ENCODE measurements at places on chromosomes 2 and 18. TPM values are rescaled to one million over a fixed set of nuclear protein-coding genes. Genes with fewer than 3 reads are reported as not detected.

DNA sequence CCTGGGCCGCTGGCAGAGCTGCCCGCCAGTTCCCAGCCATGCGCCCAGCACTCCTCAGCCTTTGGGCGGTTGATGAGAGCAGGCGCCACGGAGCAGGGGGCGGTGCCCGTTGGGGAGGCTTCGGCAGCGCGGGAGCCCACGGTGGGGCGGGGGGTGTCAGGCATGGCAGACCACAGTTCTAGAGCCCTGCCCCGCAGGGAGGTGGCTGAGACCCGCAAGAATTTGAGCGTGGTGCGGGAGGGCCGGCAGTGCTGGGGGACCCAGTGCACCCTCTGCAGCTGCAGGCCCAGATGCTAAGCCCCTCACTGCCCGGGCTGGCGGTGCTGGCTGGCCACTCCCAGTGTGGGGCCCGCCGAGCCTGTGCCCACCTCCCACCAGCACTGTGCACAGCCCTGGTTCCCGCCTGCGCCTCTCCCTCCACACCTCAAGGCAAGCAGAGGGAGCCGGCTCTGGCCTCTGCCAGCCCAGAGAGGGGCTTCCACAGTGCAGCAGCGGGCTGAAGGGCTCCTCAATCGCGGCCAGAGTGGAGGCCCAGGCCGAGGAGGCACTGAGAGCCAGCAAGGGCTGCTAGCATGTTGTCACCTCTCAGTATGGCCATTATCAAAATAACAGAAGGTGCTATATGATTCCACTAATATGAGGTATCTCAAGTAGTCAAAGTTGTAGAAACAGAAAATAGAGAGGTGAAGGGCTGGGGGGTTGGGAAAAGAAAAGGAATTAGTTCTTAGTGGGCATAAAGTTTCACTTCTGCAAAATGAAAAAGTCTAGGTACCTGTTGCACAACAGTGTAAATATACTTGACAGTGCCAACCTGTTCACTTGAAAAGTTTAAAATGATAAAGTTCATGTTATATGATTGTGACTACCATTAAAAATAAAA, 72.3 kb downstream of the SH3YL1 start:
- no peak for DNase-seq

- DNase-seq: peak; percentile 85
Observed at GRCh38 chr2:20595439-20596192, 55.3 kb downstream of the HS1BP3 start.

- DNase-seq: no peak
Observed at GRCh38 chr2:65790676-65790935, 358.2 kb upstream of the SPRED2 start.

- DNase-seq: no peak
Observed at GRCh38 chr2:55567298-55567697, 47.8 kb downstream of the CFAP36 start.

- DNase-seq: no peak
Observed at GRCh38 chr2:172985139-172985892, 90.3 kb upstream of the MAP3K20 start.

The SERPINB4 gene
- not detected for polyA plus RNA-seq

DNA sequence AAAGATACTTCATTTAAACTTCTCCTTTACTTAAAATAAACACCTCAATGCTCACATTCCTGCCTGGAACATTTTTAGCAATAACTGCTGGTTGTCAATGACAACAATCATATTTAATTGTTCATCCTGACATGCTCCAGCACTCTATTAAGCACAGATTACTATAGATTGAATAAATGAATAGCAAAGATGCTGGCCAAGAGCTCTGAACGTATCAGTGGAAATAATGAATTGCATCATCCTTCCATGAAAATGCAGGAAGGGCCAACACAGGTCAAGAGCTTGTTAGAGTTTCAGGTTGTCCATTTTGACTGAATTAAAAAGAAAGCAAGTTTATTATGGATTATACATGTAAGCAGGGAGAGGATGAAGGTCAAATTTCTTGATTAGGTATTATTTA, 994.0 kb downstream of the TSN start:
- DNase-seq: no peak

DNA sequence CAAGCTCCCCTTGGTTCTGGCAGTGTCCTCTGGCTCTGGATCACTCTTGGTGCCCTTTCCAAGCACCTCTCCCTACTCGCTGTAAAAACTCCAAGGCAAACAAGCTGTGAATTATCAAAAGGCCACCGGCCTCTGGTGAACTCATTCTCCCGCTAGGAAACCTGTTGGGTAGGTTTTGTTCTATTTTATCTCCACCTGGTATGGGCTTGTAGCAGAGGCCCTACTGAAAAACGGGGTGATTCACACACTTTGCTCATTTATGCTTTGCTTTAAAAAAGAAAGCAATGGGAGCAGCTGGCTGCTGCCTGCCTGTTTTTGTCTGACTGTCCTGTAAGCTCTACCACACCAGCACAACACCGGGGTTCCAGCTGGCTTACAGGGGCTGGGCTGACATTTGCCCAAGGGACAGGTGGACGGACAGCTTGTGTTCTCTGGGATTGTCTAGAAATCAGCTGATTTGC, 56.8 kb downstream of the SH3BP4 start:
- DNase-seq: no peak

The DYNAP gene
- 0.22 TPM for polyA plus RNA-seq

DNA sequence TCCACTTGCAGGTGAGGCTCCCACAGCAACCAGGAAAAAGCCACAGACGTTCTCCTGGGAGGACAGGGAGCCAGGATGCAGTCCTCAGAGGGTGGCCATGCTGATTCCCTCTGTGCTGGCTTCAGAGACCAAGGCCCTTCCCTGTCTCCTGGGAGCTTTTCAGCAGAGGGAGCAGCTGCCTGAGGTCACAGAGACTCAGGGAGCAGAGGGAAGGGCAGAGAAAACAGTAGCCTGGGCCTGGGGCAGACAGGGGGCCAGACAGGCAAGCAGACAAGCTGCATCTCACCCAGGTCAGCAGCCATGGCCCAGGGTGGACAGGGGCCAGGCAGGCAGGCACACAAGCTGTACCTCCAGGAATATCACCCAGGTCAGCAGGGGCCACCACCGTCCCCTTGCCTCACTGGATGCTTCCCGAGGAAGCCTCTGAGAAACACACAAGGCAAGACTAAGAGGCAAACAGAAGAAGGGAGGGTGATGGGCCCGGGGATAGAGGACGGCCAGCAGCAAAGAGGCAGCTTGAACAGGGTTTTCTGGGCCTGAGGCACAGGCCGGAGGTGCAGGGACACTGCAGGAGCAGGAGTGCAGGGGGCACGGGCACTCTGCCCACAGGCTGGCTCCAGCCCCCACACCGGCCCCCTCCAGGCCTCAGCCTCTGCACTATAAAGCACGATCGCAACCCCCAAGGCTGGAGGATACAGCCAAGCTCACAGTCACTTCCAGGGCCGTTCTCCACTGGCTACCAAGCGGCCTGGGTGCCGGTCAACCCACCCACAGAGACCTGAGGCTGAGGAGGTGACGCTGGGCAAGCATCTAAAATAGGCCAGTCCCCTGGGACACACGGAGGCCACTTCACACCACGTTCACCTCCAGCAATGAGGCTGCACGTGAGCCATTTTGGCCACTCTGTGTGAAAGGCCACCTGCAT, 6.1 kb downstream of the SLC66A2 start:
- peak; percentile 68 for DNase-seq

DNA sequence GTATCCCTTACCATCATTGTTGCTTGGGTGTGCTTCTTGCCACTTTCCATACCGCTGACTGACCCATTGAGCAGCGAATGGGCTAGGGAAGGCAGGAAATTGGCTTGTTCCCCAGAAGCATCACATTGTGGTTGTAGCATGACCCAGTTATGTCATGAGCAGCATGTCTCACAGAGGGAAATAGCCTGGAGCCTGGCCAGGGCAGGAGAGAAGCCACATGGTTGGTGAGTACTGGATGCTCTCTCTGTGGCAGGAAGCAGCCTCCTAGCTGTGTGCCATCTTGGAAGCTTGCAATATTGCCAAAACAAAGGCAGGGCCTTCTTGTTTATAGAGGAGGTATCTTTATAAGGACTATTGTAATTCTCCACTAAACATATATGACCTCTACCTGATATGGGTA, 482.6 kb downstream of the PIK3C3 start:
- no peak for DNase-seq

- DNase-seq: no peak
Observed at GRCh38 chr2:18119883-18120282, 241.4 kb downstream of the KCNS3 start.

The COA5 gene
- polyA plus RNA-seq: 69.7 TPM

DNA sequence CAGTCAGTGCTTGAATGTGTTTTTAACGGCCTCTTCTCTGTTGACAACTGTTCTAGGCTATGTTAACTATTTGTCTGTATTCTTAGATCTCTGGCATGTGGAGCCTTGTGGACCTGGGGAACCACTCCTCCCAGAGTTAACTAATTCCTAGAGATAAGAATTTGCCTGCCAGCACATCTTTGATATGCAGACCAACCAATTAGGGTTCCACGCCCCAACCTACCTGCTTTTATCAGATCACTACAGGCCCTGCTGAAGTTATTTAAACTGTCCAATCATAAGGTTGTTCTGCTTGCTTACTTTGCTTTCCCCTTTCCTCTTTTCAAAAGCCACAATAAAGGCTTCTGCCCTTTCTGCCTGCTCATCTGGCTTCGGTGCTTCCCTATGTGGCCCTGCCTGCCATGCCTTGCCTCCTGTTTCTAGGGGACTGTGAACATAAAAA, 8.5 kb upstream of the CYBRD1 start:
- no peak for DNase-seq

The XIRP2 gene
- 0.26 TPM for polyA plus RNA-seq

GRCh38 chr2:144244938-144245337, 275.0 kb downstream of the ZEB2 start:
- no peak for DNase-seq
